Activated gamma-delta T cell (primary cell): ENCODE measurements at places on chromosomes 16 and 17.

GRCh38 chr16:60553090-60553757 lies 1483.0 kb downstream of the CDH8 start:
- no peak for DNase-seq

- DNase-seq: no peak
These were observed 2.1 kb downstream of the FHOD1 start for GRCh38 chr16:67245186-67245585.

GRCh38 chr17:65055280-65055707 lies 1.2 kb downstream of the GNA13 start:
- DNase-seq: no peak

DNA sequence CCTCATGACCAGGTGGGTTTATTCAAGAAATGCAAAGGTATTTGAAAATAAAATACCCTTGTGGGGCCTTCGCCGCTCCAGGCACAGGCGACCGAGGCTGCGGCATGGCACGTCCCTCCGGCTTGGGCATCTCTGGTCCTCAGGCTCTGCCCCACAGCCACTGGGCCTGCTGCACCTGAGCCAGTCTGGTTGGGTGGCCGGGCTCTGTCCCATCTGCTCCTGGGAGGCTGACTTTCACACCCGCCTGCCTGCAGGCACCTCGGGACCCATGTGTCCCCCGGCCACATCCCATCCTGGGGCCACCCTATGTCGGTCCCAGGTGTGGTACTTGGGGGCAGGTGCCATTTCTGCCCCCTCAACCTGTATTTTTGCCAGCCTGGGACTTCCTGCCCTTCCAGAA lies 20.9 kb downstream of the OSBPL7 start:
- DNase-seq: no peak

GRCh38 chr17:44981221-44981968 lies 13.3 kb upstream of the C1QL1 start:
- DNase-seq: no peak

DNA sequence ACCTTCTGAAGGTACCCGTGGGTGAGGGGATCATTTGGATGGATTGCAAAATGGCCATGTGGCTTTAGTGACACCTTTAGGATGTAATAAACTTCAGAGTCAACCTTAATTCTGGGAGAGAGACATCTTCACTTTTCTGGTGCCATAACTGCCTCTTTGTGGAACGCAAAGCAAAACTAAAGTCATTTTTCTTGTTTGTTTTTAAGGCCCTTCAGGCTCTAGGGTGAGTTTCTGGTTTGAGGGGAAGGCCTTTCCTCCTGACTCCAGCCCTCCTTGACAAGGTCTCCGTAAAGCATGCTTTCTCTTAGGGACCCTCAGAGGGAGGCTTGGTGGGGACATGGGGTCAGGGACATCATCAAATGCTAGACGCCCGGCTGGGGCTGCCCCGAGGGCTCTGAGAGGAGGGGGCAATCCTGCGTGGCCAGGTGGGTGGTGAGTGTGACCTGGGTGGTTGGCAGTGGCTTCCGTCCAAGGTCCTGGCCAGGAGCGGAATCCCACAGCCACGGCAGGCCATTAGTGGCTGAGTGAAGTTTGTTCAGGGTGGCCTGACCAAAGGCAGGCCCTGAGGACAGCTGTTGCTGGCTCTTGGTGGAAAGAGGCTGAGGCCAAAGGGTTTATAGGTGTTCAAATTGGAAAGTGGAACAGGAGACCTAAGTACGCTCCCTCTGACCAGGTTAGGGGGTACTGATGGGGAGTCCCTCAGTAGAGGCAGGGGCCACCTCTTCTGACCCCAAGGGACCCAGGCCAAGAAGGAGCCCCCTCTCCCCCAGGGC lies 112.2 kb downstream of the METRNL start:
- DNase-seq: no peak
